ENCODE measurements at places on chromosomes 1 and 21.

DNA sequence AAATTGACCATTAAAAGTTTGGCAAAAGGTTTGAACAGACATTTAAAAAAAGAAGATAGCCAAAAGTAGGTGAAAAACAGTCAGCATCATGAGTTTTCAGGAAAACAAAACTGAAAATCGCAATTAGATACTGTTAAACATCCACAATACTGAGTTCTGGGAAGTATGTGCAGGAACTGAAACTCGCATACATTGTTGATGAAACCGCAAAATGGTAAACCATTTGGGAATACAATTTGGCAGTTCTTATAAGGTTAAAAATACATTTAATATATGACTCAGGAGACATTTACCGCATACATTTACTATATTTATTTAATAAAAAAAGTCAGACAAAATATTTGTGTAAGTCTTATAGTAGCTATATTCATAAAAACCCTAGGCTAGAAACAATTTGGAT is 393.2 kb downstream of the COL11A1 start:
- no peak for DNase-seq

- DNase-seq, result no peak
Observed at GRCh38 chr1:47241114-47242113, 9.4 kb upstream of the TAL1 start.

GRCh38 chr1:6087377-6087772 is 41.7 kb downstream of the KCNAB2 start:
- no peak for DNase-seq

DNA sequence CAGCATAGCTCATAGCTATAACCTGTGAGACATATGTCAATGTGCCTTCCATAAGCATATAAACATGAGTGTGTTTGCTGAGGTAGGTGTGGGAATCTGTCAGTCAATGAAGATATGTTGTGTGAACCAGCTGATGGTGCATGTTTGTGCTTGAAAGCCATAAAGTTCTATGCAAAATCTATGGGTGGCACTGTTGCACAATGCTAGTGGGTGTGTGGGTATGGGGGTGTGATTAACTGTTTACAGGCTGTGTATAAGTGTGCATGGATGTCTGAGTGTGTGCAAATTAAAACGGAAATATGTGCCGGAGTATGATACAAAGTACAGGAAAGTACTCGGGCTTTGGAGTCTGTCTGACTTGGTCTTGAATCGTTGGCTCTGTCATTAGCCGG is 1.0 kb upstream of the ATP2B4 start:
- peak; percentile 21 for DNase-seq

GRCh38 chr21:39610703-39611102 is 2.0 kb upstream of the B3GALT5 start:
- DNase-seq, result no peak

All from stimulated activated CD4-positive, alpha-beta T cell treated with anti-CD3 and anti-CD28 coated beads, Interleukin-4, amount 100 ng/mL, for 1 hour (primary cell).